IgD-negative memory B cell (primary cell): ENCODE measurements at places on chromosomes 7 and 10. TPM values are rescaled to one million over a fixed set of nuclear protein-coding genes. Genes with fewer than 3 reads are reported as not detected.

PAPOLB gene
- not detected for polyA plus RNA-seq

SYT15B gene
- not detected for polyA plus RNA-seq

IL6 gene
- 3.8 TPM for polyA plus RNA-seq

ACSM6 gene
- polyA plus RNA-seq: not detected

FXYD4 gene
- not detected for polyA plus RNA-seq

FAM237B gene
- polyA plus RNA-seq: not detected

GJC3 gene
- polyA plus RNA-seq: not detected

OR2A1 gene
- polyA plus RNA-seq: not detected
